ENCODE measurements at places on chromosomes 2 and 18.

DNA sequence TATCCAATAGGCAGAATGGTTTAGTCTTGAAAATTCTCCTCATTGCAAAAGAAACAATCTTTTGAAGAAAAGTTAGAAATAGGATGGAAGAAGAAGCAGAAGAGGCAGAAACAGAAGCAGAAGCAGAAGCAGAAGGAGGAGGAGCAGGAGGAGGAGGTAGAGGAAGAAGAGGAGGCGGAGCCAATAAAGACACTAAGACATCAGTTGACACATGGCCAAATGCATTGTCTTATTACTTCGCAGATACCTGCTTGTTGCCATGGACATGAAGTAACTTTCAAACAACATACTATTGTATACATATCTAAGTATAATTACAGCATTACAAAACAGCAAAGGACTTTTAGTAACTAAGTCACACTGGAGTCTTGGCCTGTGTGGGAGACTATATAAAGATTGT is 606.3 kb downstream of the METTL4 start:
- no peak for DNase-seq

DNA sequence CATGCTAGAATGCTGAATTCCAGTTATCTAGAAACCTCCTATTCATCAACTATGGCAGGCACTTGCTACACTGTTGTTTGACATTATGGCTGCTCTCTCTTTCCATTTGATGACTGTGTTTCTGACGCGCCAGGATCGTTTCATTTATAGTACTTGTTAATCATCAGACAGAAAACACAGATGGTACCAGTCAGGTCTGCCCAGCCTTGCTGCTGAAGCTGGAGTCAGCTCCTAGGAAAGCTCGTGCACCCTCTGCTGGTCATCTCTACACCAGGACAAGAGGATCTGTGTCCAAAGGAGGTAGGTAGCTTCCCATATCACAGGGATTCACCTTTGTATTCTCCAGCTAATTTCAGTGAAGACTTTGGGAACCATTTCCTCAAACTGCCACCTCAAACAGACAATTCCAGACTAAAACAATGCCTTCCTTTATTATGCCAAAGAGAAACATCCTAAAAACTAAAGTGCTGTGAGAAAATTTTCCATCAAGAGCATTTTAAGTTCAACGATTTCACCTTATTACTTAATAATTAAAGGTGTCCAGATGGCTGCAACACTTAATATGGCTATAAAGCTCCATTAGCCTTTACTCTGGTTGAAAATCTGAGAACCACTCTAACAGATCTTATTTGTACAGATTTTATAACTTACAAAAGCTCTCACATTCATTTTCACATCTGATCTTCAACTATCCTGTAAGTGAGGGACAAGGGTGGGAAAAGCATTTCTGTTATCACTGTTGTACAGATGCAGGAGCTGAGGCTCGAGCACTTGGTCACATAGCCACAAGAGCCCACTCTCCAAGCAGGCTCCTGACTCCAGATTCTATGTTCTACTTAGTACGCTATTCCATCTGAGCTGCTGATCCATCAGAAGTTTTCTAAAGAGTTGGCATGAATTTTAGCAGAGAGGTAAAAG is 17.5 kb downstream of the METTL8 start:
- peak; percentile 87 for DNase-seq

- DNase-seq: no peak
Observed at GRCh38 chr2:56576001-56576400, 392.2 kb downstream of the CCDC85A start.

DNA sequence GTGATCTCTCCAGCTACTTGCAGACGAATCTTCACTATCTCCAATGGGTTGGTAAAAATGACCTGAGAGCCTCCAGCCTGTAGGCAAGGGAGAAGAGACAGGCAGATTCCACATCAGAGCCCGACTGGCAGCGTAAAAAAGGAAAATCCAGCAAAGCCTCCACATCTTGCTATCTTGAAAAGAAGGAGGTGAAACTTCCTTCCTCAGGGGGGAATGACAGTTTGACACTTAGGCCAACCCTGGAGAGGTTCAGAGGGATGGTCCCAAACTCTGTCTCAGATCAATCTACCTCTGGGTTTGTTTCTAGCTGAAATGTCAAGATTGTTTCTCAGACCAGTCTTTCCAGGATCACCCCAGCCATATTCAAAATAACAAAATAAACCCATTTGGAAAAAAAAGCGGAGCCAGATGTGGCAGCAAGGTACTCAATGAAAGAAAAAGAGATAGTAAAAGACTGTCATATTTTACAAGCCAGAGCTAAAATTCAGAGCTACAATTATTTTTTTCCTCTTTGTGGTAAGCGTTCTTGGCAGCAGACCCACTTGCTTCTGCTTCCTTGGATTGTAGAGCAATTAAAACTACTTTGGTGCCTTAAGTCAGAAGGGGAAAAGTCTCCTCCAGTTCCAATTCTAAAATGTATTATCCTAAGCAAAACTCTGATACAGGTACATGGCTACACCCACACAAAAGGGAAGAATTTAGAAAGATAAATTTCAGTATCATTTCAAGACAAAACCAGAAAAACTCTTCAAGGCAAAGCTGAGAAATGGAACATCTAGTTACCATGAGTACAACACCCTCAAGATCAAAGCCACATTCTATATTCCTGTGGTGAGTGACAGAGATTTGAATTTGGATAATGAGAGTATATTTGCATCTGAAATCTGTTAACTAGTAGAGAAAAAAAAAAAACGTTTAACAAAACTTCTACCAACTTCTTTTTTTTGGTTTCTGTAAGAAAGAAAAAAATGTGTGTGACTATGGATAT is 100.1 kb downstream of the SLC25A12 start:
- no peak for DNase-seq

DNA sequence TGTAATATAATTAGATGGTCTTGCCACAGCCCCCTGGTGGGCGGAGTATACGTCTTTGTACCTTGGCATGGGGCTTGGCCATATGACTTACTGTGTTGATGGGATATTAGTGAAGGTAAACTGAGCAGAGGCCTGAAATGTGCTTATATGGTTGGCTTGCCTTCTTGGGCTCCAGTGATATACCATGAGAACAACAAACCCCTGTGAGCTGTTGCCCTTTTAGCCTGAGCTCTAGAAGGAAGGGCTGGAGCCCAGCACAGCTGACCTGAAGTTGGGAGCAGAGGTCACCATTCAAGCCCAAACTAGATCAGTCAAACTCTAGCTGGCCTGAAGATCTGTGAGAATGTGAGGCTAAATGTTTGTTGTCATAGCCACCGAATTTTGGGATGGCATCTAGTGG is 75.2 kb upstream of the CD302 start:
- no peak for DNase-seq

DNA sequence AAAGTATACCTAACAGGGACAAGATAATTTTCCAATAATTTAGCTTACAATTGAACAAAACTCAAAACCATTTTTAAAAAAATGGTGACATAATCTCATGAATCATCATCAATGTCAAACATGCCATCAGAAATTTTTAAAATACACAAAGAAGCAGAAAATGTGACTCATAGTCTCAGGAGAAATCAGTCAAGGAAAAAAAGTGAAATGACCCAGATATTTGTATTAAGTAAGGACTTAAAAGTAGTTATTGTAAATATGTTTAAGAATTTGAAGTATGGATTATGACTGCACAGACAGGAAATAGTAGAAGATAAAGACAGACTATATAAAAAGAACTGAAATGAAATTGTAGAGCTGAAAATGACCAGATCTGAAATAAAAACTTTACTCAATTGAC is 473.9 kb upstream of the SYT4 start:
- DNase-seq: no peak

DNA sequence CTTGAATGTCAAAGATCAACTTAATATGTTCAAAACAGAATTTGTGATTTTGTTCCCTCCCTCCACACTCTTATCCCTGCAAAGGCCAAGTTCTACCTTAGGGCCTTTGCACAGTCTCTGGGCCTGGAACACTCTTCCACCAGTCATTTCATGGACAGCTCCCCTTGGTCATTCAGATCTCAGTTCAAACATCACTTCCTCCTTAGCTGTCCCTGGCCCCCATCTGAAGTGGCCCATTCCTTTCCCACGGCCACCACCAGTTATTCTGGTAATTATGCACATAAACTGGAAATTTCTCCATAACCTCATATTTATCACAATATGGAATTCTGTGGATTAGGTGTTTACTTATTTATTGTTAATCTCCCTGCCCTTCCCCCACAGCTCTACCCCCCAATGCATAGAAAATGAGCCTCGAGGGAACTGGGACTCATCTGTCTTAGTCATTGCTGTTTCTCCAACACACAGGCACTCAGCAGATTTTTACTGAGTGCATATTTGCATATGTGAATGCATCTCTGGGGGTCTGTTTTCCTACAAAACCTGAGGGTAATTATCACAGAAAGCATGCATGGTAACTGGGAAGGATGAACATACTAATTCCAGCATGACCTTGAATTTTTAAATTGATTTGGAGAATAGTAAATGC is 35.5 kb upstream of the SPTBN1 start:
- DNase-seq: no peak

All from right hindlimb (tissue), 1 donor.